Breast epithelium (tissue), 4 donors: ENCODE measurements at places on chromosomes 3 and 15.

DNA sequence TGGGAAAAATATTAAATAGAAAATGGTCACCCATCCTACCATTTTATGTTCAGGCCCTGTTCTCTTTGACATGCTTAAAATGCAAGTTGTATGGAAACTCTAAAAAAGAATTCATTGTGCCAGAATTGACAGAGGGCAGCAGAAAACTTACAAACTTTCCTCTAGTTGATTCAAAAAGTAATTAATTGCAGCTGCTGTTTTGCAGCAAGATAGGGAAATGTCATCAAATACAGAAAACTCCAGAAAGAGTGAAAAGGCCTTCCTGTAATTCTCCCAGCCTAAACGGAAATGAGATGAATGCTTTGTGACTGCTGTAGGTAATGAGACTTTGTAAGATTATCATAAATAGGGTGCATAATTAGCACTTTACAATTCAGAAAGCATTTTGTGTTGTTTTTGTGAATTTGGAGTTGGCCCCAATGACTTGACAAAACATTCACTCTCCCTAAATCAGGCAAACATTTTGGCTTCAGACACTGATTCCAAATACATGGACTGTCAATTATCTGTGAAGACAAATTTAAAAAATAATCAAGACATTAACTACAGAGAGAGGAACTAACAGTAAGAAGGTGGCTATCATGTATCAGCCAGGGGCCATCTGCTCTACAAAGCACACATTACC lies 861.8 kb downstream of the SQOR start:
- no peak overlapping the region for H3K4me3 ChIP-seq
- DNase-seq: no peak
- H3K36me3 ChIP-seq: no peaks in the 10 kb centered on the region
- no peaks in the 10 kb centered on the region for H3K27me3 ChIP-seq

- H3K36me3 ChIP-seq: no peaks in the 10 kb centered on the region
- no peaks in the 10 kb centered on the region for H3K27me3 ChIP-seq
- no peak overlapping the region for H3K27ac ChIP-seq
- no peak for DNase-seq
- no peak overlapping the region for H3K4me3 ChIP-seq
These were observed 852.4 kb downstream of the TUSC7 start for GRCh38 chr3:117562000-117562399.

DNA sequence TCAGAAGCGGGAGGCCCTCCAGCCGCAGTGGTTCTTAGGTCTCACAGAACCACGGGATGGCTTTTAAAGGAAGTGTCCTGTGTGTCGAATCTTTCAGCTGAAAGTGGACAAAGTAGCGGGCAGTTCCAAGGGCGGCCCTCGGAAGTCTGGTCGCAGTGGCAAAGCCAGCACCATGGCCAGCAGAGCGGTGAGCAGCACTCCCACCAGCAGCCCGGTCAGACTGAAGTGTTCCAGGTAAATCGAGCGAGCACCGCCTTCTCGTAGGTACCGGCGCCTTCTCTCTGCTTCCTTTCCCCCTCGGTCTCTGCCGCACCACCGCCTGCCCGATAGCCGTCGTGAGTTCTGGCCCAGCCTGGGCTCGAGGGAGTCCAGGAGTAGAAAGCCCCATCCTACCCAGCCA lies 103.6 kb upstream of the ABHD17C start:
- no peak overlapping the region for H3K4me3 ChIP-seq
- peak; percentile 30 for DNase-seq
- H3K36me3 ChIP-seq: no peaks in the 10 kb centered on the region
- H3K4me1 ChIP-seq: no peaks in the 10 kb centered on the region
- no peak overlapping the region for H3K27ac ChIP-seq

DNA sequence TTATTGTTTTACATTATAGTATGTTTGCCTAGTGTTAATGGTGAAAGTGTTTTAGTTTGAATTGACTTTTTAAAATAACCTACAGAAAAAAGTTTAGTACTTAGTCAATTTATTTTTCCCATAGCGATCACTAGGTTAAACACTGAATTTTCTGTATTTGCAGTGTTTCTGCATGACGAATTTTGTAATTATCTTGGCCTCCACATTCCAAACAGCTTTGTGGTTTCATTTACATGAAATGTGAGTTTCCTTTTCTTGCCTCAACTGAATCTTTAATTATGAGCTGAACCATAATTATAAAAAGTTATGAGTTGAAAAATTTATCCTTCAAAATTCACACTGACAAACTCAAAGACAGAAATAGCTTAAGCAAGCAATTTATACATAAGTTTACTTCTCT lies 235.5 kb downstream of the CTNNB1 start:
- H3K27ac ChIP-seq: no peak overlapping the region
- H3K36me3 ChIP-seq: no peaks in the 10 kb centered on the region
- H3K4me1 ChIP-seq: no peaks in the 10 kb centered on the region

DNA sequence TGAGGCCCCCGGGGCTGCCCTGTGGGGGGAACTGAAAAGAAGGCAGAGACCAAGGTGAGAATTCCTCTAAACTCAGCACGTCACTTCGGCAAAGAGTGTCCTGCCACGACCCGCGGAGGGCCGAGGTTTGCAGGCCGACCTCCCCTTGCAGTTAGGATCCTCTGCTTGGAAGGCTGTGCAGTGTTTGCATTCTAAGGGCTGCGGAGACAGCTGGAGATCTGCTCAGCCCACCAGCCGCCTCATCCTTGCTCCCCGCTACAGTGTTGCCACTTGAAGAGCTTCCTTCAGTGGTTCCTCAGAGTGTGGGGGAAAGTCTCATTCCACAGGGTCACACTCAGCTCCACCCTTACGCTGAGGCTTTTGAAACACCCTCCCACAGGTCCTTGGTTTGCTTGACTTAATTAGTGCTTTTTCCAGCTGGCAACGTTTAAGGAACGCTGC lies 10.8 kb downstream of the SLC51A start:
- no peaks in the 10 kb centered on the region for H3K36me3 ChIP-seq
- H3K27ac ChIP-seq: no peak overlapping the region
- no peaks in the 10 kb centered on the region for H3K27me3 ChIP-seq

- no peaks in the 10 kb centered on the region for H3K27me3 ChIP-seq
- peak; percentile 38 for DNase-seq
- H3K36me3 ChIP-seq: no peaks in the 10 kb centered on the region
These were observed 64.7 kb upstream of the ZBTB38 start for GRCh38 chr3:141303481-141304223.

DNA sequence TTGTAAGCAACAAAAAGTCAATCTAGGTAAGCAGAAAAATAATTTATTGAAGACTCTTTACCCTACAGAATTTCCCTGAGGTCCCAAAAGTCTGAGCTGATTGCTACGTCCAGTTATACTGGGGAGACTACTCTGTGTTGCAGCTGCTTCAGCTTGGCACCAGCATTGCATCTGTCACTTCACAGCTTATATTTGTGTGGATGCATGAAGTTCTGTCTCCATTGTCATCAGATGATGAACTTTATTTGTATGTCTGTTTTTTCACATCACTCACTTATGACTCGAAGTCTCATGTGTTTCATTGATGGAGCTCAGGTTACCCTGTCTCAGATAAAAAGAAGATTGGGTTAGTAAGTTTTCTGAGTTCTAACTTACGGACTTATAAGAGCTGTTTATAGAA lies 75.3 kb upstream of the LRRFIP2 start:
- H3K27ac ChIP-seq: no peak overlapping the region
- DNase-seq: no peak

- peak overlapping the region; percentile 72 for H3K4me3 ChIP-seq
- H3K4me1 ChIP-seq: no peaks in the 10 kb centered on the region
- H3K27ac ChIP-seq: peak overlapping the region; percentile 72
- peak; percentile 49 for DNase-seq
- H3K27me3 ChIP-seq: no peaks in the 10 kb centered on the region
- no peaks in the 10 kb centered on the region for H3K36me3 ChIP-seq
These were observed 39.7 kb upstream of the VEPH1 start for GRCh38 chr3:157542711-157543500.
